ENCODE measurements at places on chromosomes 3 and 15.

GRCh38 chr3:25381083-25381482 lies 47.0 kb upstream of the RARB start:
- DNase-seq, result no peak

DNA sequence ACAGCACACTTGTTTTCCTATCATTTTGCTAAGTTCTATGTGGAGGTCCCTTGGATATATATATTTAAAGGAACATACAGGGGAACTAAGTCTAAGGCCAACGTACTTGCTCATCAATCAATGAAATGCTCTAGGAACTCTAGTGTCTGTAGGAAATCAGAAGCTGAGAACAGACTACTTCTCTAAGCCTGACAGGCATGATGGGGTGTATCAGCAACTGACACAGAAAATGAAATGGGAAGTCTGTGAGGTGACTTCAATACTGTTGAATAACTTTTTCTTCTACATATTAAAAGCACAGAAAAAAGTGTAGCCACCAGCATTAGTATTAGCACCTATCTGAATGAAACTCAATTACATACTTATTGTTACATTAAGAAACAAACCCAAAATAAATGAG lies 56.9 kb upstream of the CSPG5 start:
- no peak for DNase-seq

- no peak for DNase-seq
Observed at GRCh38 chr15:66474135-66474534, 23.4 kb downstream of the SNAPC5 start.

- no peak for DNase-seq
Observed at GRCh38 chr3:178059119-178059518, 477.1 kb upstream of the KCNMB2 start.

DNA sequence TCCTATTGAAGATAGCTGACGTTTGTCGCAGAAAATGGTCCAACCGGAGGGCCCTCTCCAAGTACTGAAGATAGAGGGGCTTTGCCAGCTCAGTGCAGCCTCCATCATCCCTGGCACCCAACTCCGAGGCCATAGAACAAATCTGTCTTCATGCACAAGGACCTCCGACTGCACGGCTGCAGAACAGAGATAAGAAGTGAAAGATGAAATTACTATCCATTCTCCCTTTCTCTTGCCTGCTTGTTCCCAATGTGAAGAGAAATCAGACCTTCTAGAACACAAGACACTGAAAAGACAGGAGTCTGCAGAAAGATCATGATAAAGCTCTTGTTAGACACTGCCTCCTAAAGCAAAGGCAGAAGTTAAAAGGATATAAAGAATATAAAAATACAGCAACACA lies 19.9 kb downstream of the INO80 start:
- no peak for DNase-seq

- DNase-seq, result no peak
Observed at GRCh38 chr3:31247850-31248562, 284.7 kb upstream of the STT3B start.

DNA sequence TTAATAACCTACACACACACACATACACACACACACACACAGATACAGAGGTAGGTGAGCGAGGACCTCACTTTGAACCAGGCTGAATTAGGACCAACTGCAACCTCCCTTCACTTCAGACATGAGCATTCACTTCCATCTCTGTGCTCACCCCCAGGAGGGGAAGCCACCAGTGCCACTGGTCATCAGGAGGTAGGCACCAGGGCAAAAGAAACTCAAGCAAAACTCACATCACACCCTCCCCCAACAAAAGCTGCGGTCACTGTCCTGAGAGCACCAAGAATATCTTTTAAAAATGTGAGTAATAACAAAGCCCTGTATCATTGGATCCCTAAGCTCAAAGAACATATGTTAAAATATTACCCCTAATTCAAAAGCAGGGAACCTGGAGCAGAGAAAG lies 8.1 kb downstream of the FOXP1 start:
- DNase-seq, result no peak

- DNase-seq, result no peak
Observed at GRCh38 chr3:177823701-177824189, 626.5 kb upstream of the TBL1XR1 start.

GRCh38 chr15:100318880-100319279 lies 22.9 kb downstream of the ADAMTS17 start:
- no peak for DNase-seq

- no peak for DNase-seq
Observed at GRCh38 chr15:77546050-77546501, 86.6 kb downstream of the LINGO1 start.

Measured in smooth muscle cell of the brain vasculature (primary cell).